KBM-7 (cell line): ENCODE measurements at places on chromosomes 2 and 18.
A peak's percentile ranks its signal among the peaks of the same experiment; 100 is the strongest.

DNA sequence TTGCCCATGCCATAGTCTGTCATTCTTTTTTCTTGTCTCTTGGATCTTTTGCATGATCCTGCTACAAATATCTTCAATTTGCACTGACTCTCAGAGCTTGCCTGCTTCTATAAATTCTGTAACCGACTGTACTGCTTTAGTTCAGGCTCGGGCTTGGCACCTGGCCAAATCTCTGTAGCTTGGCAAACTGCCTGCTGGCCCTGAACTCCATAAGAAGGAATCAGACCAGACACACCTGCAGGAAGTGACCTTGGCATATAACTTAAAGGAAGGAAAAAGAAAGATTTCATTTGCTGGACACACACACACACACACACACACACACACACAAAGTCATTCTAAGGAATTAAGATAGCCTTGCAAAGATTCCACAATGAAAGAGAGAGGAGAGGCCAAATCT is 291.2 kb upstream of the DDX18 start:
- peak; percentile 15 for DNase-seq

DNA sequence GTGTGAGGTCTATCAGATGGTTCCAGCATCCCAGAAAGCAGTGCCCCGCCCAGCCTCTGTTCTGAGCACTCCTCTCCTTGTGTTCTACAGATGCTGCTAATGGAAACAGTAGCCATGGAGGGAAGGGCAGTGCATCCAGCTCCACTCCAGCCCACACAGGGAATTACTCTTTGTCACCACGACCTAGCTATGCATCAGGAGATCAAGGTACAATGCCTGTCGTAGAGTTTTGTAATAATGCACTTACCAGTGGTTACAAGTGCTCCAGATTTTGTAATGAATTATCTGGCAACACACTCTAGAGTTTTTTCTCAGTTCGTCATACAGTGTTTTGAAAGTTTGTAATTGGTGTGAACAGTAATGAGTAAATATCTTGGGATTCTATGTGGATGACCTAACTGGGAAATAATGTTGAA is 161.1 kb downstream of the ESCO1 start:
- DNase-seq: no peak

- no peak for DNase-seq
Observed at GRCh38 chr2:174038462-174038861, 73.3 kb upstream of the SP3 start.

GRCh38 chr2:147679955-147680531 is 164.8 kb upstream of the ACVR2A start:
- DNase-seq: no peak

DNA sequence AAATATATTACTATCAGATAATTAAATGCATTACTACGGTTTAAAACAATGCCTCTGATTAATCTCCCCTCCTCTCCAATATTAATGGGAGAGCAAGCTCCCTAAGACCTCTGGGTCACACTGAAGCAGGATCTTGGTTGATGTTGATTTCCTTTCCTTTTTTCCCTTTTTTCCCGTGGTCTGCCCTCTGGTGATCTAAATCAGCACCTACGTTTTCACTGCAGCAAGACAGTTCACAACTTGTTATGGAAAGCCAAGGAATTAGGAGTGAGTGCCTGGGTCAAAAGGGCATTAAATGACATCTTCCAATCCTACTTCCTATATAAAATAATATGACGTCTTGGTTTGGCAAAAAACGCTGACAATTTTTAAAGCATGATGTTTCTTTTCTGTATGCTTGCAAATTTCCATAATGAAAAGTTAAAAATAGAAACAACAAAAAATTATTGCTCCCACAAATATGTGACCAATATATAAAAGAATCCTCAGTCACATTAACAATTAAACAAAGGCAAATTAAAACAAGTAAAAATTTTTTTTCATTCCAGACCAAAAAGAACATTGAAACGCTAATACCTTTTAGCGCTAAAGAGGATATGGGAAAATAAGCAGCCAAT is 7.9 kb upstream of the CFAP36 start:
- DNase-seq: peak; percentile 43

- no peak for DNase-seq
Observed at GRCh38 chr2:211829725-211830124, 708.9 kb downstream of the ERBB4 start.

DNA sequence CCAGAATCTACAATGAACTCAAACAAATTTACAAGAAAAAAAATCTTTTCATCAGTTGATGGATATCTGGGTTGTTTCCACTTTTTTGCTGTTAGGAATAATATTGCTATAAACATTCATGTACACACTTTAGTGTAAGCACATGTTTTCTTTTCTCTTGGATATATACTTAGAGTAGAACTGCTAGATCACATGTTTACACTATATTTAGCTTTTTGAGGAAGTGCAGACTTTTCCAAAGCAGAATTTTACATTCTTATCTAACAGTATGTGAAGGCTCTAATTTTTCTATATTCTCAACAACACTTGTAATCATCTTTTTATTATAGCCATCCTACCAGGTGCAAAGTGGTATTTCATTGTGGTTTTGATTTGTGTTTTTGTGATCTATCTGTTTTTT is 103.6 kb upstream of the RMP24 start:
- DNase-seq: no peak

- DNase-seq: peak; percentile 85
Observed at GRCh38 chr2:65435625-65436168, 3.3 kb upstream of the SPRED2 start.

- no peak for DNase-seq
Observed at GRCh38 chr18:12048827-12049175, 44.8 kb upstream of the ANKRD62 start.

GRCh38 chr2:237669628-237670392 is 42.4 kb downstream of the LRRFIP1 start:
- DNase-seq: peak; percentile 89
